ENCODE measurements at places on chromosomes 16 and 17. TPM values are rescaled to one million over a fixed set of nuclear protein-coding genes. Genes with fewer than 3 reads are reported as not detected.

GRCh38 chr16:27824006-27824405 is 239.5 kb downstream of the GSG1L start:
- DNase-seq = no peak

GRCh38 chr16:8120001-8120400 is 470.3 kb downstream of the TMEM114 start:
- DNase-seq = no peak

- peak; percentile 76 for DNase-seq
Measured at GRCh38 chr17:31743797-31744196, 115.2 kb downstream of the COPRS start.

GRCh38 chr16:81713796-81714195 is 65.3 kb upstream of the PLCG2 start:
- DNase-seq = no peak

- peak; percentile 66 for DNase-seq
Measured at GRCh38 chr17:38419508-38419981, 8.7 kb upstream of the ARHGAP23 start.

- DNase-seq = no peak
Measured at GRCh38 chr17:1871756-1872155, 42.0 kb downstream of the RPA1 start.

- DNase-seq = peak; percentile 69
Measured at GRCh38 chr17:80262775-80263244, 2.2 kb downstream of the RNF213 start.

DNA sequence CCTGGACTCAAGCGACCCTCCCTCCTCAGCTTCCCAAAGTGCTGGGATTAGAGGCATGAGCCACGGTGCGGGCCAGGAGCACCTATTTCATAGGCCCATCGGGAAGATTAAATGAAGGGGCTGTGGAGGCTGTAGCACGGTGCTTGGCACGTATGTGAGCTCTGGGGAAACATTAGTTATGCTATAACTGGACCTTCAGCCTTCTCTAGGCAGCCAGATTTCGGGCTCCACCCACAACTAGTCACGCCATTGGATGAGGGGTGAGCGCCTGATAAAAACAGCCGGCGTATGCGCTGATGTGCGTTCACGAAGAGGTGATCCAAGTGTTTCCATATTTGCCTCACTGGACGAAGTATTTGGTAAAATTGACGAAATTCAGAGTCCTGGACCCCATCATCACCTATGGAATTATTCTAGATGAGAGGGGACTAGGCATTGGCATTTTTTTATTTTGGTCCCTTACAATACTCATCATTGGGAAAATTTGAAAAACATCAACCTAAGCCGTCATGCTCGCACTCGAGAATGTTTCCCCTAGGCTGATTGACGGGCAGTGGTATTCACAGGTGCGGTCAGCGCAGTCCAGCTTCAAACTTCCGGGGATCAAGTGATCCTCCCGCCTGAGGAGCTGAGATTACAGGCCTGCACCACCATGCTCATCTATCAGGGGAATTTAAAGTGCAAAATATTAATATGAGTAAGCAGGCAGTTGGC is 1.8 kb upstream of the ANKRD11 start:
- DNase-seq = no peak

- peak; percentile 91 for DNase-seq
Measured at GRCh38 chr17:50149417-50150353, 792 bp downstream of the PPP1R9B start.

GRCh38 chr16:65867276-65867960 is 499.1 kb upstream of the CDH5 start:
- DNase-seq = no peak

GRCh38 chr16:78543023-78543422 is 443.6 kb downstream of the WWOX start:
- no peak for DNase-seq

GRCh38 chr16:73037331-73037745 is 10.6 kb downstream of the ZFHX3 start:
- no peak for DNase-seq

The KRT27 gene
- not detected for total RNA-seq

The INCA1 gene
- 0.36 TPM for total RNA-seq

The EXOC3L1 gene
- total RNA-seq = not detected

The KRT24 gene
- not detected for total RNA-seq

The NHERF1 gene
- total RNA-seq = 22.1 TPM

The ZG16B gene
- total RNA-seq = 1.4 TPM

The TOX3 gene
- not detected for total RNA-seq

The NECAB2 gene
- 0.29 TPM for total RNA-seq

The SLFN14 gene
- under 0.01 TPM for total RNA-seq

The MT3 gene
- not detected for total RNA-seq

The SOX9 gene
- 6.5 TPM for total RNA-seq

The GDPD1 gene
- 1.1 TPM for total RNA-seq

Data from osteoblast (primary cell).